ENCODE measurements at places on chromosomes 7 and 10. TPM values are rescaled to one million over a fixed set of nuclear protein-coding genes. Genes with fewer than 3 reads are reported as not detected.

The CNTNAP2 gene
- total RNA-seq, result 0.65 TPM

The SORBS1 gene
- 0.16 TPM for total RNA-seq

The CYP2W1 gene
- total RNA-seq, result not detected

The ALOX5 gene
- total RNA-seq, result 0.08 TPM

The SAMD9L gene
- 6.6 TPM for total RNA-seq

The WNT16 gene
- not detected for total RNA-seq

Measured in epithelial cell of alveolus of lung (primary cell).